ENCODE measurements at places on chromosomes 7 and 10. TPM values are rescaled to one million over a fixed set of nuclear protein-coding genes. Genes with fewer than 3 reads are reported as not detected.
A peak's percentile ranks its signal among the peaks of the same experiment; 100 is the strongest.

The JAKMIP3 gene
- total RNA-seq = 0.89 TPM

The GRM3 gene
- not detected for total RNA-seq

The PLXNA4 gene
- total RNA-seq = not detected

The FKBP14 gene
- 17.9 TPM for total RNA-seq

The NPTX2 gene
- total RNA-seq = not detected

The SLC18A3 gene
- not detected for total RNA-seq

The ZNF365 gene
- total RNA-seq = not detected

The PDE1C gene
- total RNA-seq = not detected

- no peak for DNase-seq
These were observed 12.5 kb downstream of the RNF32 start for GRCh38 chr7:156652886-156653568.

DNA sequence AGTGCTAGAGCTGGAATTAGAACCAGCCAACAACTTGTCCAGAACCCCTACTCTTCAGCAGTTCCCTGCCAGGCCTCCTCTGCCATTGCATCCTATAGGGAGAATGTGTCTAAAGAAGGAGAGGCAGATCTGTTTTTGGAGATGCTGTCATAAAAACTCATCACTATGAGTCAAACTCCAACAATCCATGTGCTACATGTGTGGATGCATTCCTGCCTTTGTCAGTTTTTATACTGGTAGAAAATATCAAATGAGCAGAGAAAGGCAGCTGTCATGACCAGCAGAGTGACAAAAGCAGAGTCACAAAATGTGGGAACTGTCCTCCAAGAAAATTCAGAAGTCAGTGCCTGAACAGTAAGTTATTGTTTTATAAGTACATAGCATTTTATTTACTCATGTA is 93.0 kb downstream of the ABLIM1 start:
- no peak for DNase-seq

DNA sequence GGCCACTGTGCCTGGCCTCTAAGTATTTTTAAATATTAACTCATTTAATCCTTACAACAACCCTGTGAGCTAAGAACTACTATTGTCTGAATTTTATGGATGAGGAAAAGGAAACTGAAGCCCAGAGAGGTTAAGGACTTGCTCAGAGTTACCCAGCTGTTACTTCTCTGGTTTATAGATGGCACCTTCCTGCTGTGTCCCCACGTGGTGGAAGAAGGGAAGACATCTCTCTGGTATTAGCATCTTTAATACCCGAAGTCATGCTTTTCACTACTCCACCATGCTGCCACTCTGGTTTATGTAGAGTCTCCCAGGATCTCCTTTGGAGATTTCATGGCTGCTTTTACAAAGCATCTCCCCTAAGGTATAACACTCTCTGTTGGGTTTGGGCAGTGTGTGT is 105.5 kb upstream of the MKLN1 start:
- peak; percentile 24 for DNase-seq

- no peak for DNase-seq
These were observed 51.2 kb downstream of the PDK4 start for GRCh38 chr7:95545007-95545615.

DNA sequence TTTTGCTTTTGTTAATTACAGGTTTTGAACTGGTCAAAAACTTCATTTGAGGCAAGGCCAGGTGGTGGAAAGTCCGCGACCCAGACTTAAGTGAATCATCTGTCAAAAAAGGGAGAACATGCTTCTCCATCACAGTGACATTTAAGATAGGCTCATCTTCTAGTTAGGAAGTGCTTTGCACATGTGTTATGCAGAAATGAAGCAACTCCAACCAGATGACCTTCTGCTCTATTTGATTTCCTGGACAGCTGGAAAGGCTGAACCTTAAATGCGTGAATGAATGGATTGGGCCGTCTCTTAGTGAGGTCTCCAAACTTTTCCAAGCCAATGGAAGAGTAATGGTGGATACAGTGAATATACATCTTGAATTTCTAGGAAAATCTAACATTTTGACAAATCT is 101.6 kb upstream of the FAM13C start:
- no peak for DNase-seq

GRCh38 chr7:120254845-120255244 is 18.1 kb upstream of the KCND2 start:
- DNase-seq = no peak

DNA sequence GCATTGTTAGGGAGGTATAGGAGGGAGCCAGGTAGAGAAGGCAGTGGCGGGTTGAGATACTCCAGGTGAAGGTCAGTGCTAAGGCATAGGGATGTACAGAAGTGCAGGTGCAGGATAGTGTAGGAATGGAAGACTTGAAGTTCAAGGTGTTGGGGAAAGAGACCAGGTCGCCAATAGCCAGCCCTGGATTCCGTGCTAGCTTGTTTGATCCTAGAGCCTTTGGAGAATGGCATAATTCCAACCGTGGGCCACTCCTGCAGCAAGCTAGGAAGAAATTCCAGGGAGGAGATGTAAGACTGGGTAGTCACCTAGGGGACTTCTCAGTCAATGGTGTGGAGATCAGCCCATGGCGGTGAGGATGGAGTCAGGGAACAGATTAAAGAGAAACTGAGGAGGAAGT is 272.7 kb downstream of the RPS24 start:
- DNase-seq = no peak

- no peak for DNase-seq
These were observed 7.2 kb downstream of the FAM237B start for GRCh38 chr7:90313907-90314306.

GRCh38 chr7:108535257-108535656 is 9.3 kb upstream of the PNPLA8 start:
- no peak for DNase-seq

DNA sequence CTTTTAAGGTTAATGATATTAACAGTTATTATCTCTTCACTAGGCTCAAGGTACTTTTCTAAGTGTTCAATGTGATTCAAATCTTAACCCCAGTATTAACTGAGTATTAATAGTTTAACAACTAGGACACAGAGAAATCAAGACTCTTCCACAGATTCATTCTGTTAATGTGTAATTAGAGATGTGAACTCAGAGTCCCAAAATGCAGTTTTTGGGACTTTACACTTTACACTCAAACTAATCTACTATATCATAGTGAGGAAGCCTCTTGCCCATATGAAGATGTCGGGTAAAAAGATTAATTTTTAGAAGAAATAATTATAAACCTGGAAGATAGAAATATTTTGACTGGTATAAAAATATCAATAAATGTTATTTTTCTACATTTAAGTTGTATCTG is 644.5 kb upstream of the LRRTM3 start:
- no peak for DNase-seq

DNA sequence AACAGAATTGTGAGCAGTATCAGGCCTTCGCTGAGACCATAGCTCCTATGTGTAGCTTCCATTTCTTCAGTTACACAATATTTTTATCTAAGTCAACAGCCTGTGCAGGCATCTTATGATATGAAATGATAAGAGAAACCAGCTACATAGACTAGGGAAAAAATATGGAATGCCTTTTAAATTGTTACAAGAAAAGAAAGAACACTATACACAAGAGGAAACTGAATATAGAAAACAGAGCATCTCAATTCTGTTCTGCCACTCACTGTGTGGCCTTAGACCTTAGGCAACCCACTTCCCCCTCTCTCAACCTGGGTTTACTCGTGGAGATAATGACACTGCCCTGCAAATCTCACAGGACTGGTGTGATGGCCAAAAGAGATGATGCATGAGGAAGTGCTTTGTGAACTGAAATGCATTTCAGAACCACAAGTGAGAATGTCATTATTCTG is 132.9 kb downstream of the LRRN3 start:
- DNase-seq = no peak

DNA sequence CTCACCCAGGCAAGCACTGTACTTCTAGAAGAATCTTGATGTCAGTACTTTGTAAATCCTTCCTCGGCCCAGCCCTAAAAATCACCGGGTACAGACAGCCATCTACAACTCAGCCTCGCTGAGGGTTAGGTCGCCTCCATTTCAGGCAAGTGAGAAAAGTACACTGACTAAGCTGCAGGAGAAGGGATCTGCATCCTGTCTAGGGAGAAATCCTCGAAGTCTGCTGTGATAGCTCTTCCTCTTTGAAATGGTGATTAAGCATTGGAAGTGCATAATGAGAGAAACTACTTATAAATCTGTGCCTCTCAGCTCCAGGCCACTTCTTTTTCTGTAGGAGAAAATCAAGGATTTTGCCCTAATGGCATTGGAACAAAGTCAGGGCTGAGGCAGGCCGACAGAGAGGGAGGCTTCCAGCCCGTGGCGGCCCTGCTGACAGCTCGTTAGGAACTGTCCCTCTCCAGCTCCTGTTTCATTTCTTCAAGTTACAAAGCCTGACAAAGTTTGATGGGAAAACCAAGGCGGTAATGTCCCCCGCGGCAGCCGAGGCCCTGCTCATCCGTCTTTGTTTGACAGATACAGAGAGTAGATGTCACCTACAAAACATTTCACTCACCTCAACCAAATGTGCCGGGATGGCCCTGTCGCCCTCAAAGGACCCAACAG is 14.1 kb upstream of the GOT1 start:
- no peak for DNase-seq

DNA sequence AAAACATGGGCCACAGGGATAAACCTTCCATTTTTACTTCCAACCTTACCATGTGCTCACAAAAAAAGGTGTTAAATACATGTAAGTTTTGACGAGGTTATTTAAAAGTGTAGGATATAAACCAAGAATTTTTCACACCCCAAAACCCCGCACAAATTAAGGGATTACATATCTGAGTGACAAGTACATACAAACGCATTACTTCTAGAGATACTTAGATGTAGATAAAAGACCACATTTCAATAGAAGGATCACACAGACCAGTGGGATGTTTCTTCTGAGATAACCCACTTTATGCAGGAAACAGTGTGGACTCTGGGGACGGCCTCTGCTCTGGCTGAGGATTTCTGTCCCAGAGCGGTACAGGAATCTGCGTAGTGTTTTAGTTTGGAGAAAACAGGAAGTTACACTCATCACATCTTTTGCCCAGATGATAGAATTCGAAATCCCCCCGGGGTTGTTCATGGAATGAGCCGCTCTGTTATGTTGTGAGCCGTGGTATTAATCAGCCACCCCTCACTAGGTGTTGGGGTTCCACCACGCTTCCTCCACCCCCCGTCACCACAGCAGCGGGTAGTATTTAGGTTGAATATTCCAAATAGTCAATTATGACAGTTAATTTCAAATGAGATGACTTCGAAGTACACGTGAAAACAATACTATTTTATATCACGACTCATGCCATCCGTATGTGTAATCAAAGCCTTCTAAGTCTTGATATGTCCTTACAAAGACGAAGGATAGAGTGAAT is 1.3 kb upstream of the CUL1 start:
- DNase-seq = peak; percentile 44

- DNase-seq = no peak
These were observed 753.4 kb downstream of the NRG3 start for GRCh38 chr10:82628373-82628772.

GRCh38 chr10:103791858-103792257 is 63.5 kb downstream of the SH3PXD2A start:
- DNase-seq = no peak

DNA sequence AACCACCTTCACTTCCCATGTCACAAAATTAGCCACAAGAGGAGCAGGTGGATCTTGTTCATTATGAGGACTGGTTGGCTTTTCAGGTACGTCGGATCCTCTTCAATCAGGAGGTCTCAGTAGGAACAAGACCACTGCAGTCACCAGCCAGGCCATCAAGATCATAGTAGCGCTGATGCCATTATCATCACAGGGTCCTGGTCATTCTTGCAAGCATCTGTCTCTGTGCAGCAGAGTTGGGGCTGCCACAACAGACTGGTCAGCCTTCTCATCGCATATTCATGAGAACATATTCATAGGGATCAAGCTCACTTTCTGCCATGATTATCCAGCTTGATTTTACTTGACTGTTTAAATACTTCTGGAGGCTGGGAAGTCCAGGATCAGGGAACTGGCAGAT is 67.1 kb downstream of the ADCYAP1R1 start:
- DNase-seq = no peak

DNA sequence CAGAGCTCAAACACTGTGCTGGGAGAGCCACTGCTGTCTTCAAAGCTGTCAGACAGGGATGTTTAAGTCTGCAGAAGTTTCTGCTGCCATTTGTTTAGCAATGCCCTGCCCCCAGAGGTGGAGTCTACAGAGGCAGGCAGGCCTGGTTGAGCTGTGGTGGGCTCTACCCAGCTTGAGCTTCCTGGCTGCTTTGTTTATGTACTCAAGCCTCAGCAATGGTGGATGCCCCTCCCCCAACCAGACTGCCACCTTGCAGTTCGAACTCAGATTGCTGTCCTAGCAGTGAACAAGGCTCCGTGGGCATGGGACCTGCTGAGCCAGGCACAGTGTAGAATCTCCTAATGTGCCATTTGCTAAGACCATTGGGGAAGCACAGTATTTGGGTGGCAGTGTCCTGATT is 4.6 kb upstream of the CYP2C19 start:
- DNase-seq = no peak

All from OCI-LY7 (cell line).